Activated gamma-delta T cell treated with anti-CD3 and anti-CD28 coated beads, Interleukin-2, amount 50 U/mL, for 16 hours (primary cell): ENCODE measurements at places on chromosomes 16 and 17.

- no peak for DNase-seq
Observed at GRCh38 chr17:45345554-45346215, 28.9 kb upstream of the MAP3K14 start.

GRCh38 chr16:56295739-56296527 lies 104.6 kb downstream of the GNAO1 start:
- DNase-seq = no peak

DNA sequence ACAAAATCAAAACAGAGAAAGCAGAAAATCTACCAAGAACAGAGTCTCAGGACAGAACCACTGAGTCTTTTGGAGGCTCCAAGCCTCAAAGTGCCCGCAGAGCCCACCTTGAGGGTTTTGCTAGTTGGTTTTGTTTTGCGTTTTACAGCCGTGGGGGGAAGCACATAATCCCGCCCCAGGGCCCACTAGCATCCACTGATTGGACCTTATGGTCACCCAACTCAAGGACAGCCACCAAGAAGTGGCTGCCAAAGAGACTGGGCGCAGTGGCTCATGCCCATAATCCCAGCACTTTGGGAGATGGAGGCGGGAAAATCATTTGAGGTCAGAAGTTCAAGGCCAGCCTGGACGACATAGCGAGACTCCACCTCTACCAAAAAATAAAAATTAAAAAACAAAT lies 9.9 kb downstream of the ALOX15B start:
- DNase-seq = no peak

GRCh38 chr16:27414788-27415431 lies 12.9 kb downstream of the IL21R start:
- DNase-seq = no peak

DNA sequence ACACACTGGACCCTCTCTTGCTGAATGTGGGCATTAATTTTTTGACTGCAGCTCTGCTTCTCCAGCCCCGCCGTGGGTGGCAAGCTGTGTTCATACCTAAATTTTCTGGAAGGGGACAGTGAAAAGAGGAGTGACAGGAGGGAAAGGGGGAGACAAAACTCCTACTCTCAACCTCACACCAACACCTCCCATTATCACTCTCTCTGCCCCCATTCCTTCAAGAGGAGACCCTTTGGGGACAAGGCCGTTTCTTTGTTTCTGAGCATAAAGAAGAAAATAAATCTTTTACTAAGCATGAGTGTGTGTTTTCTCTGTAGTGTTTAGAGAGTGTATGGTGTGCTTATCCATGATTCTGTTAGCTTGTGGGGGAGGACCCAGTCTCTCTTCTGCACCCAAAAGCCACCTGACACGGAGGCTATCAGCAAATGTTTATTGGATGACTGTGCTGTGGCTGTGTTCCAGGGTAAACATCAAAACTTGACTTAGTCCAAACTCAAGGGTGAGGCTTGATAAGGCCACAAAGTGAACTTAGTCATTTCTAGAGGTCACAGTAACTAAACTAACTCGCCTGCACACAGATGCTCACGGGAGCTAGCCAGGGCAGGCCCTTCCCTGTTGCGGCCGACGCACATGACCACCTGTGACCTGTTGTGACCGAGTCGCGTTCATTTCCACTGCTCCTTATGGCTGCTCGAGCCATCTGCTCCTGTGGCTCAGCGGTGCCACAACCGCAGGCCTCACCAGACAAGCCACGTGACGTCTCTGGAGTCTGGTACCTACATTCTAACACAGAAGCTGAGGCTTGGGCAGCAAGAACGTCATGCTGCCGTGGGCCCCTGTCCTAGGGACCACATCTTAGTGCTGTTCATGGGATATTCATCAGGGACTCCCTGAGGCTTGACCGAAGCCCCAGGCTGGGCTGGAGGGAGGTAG lies 9.8 kb upstream of the MED11 start:
- no peak for DNase-seq

DNA sequence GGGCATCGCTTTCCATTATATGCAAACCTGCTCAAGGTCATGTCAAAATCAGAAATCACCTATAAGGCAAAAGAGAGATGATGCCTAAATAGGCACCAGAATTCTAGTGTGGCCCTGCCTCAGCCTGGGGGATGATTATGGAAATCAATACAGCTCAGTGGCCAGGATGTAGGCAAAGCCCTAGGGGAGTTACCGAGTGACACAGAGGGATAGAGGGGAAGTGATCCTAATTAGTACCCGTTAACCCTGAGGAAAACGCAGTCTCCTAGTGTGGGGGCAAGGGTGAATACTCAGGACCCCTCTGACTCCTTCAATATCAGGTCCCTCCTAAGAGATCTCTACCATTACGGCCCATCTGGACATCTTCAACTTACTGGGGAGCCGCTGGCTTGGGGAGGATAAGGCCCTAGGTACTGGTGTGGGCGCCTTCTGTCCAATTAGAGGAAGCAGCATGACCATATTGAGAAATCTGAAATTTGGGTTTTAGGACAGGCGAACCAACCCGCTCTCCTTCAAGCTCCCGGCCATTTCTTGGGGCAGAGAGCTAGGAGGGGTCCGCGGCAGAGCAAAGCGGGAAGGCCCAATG lies 725 bp downstream of the NT5C3B start:
- DNase-seq = no peak

GRCh38 chr16:67926181-67926750 lies 5.4 kb downstream of the CTRL start:
- no peak for DNase-seq

GRCh38 chr16:5841974-5842373 lies 744.4 kb upstream of the EEF2KMT start:
- DNase-seq = no peak

GRCh38 chr16:19169082-19169639 lies 1.1 kb downstream of the SYT17 start:
- no peak for DNase-seq

DNA sequence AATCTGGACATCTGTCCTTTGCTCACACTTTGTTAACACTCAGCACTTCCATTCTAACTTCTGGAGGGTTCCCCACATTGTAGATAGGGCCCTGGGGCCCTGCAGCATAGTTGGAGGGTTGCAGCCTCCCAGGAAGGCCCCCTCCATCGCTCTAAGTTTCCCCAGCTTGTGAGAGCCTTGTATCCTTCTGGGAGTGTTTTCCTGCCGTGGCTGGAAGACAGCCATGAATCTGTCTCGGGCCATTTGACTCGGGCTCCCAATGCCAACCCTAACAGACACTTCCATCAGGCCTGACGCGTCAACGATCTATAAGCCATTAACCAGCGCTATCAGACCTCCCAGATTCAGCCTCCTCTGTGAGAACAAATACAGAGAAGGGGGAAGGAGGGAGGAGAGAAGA lies 263.7 kb upstream of the RPL38 start:
- DNase-seq = no peak
